ENCODE measurements at places on chromosomes 3 and 15.

DNA sequence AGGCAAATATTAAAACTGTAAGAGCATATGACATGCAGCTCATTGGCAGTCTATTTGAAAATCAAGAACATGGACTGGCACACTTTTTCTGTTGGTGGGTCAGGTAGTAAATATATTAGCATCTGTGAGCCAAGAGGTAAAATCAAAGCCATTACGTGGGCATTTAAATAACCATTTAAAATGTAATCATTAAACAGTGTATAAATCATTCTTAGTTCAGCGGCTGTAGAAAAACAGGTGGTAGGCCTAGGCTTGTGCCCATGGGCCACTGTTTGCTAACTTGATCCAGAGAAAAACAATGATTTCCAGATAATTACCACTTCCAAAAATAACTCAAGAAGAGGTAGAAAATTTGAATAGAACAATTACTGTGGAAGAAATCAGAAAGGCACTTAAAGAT lies 105.1 kb downstream of the CHST2 start:
- DNase-seq, result no peak

DNA sequence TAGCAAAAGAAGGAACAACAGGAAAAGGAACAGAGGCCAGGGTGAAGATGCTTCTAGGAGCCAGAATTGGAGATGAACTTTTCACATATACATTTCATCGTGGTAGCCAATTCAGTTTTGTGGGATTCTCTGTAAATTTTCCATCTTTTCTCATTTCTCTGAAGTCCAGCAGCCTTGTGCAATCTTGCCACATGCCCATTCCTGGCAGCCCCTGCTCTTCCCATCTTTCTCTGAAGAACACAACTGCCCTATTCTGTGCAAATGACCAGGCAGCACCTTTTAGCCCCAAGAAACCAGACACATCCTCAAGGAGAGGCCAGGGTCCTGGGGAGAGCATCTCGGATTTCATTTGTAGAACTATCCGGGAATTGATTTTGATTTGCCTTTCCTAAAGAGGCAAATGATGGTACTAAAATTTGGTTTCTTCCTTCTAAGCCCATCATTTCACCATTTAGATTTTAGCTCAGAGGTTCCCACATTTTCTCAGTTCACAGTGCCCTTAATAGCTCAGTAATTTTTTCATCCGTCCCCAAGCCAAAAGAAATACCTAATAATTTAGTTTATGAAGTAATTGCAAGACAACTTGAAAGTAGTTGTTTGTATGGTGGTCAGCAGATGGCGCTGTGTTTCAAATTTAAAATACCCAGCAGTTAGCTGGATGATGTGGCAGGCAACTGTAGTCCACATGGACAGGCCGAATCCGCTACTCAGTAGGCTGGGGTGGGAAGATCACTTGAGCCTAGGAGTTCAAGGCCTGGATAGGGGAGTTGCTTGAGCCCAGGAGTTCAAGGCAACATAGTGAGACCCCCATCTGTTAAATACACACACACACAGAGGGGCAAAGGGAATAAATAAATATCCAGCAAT lies 61.3 kb upstream of the ACKR4 start:
- peak; percentile 81 for DNase-seq

GRCh38 chr15:67024998-67025368 lies 40.4 kb upstream of the SMAD3 start:
- no peak for DNase-seq

- DNase-seq, result no peak
Measured at GRCh38 chr15:85986116-85986515, 93.6 kb upstream of the AGBL1 start.

DNA sequence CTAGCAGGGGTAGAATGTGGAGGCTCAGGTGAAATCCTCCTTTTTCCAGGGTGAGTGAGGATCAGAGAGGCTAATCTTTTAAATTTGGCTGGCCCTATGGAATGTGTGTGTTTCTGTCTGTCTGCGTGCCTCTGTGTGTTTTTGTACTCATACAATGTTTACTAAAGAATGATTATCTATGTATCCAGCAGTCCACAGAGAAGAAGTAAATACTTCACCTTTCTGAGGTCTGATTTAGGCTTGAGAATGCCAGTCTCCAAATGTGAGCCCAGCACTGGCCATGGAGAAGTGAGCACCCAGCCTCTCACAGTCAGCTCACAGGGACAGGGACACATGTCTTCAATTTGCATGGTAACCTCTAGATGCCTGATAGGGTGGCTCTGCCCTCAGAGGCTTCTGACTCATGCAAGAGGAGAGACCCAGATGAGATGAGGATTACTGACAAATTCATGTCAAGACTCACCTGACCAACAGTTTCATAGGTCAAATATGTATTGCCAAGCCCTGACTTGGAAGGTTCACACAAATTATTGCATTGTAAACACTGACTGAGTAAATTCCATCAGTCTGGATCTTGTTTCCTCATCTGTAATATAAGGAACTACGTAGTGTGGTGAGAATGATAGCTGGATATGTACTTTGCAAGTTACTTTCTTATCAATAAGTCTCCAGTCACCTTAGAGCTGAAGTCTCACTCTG lies 31.0 kb downstream of the ENTPD3 start:
- DNase-seq, result no peak

DNA sequence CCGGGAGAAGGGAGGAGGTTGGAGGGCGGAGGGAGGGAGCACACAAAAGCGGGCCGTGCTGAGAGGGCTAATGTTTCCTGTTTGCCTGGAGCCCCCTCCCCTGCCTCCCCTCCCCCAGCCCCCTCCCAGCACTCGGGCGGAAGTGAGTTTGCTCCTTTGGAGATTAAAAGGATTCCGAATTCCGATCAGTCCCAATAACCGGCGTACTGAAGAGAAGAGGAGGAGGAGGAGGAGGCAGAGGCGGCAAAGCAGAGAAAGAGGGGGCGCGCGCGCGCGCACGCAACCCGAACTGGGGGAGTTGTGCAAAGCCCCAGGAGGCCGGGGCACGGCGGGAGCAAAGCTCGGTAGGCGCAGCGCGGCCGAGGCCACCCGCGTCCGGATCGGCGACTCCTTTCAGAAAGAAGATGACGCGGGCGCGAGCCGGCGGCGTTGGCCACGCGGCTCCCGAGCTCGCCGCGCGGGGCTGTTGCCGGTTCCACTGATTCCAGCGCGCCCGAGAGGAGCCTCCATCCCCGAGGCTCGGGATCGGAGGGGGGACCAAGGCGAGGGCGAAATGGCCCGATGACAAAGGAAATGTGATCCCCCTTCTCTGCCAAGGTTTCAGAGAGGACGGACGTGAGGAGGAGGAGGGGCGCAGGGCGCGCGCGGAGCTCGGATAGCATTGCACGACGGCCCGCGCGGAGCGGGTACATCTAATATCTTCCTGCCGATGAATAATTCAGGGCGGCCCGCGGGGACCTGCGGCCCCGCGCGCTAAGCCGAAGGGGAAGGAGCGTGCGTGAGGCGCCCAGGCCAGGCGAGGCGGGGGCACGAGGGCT lies 1.1 kb upstream of the TRIM71 start:
- no peak for DNase-seq

- no peak for DNase-seq
Measured at GRCh38 chr3:195186041-195186709, 84.8 kb downstream of the XXYLT1 start.

DNA sequence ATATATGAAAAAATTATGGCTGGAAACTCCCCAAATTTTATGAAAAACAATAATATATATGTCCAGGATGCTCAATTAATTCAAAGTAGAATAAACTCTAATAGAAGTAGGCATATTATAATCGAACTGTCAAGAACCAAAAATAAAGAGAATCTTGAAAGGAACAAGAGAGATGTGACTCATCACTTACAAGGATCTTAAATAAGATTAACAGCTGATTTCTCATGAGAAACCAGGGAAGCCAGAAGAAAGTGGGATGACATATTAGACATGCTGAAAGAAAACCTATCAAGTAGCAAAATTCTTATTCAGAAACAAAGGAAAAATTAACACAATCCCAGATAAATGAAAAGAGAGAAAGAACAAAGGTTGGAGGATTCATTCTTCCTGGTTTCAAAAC lies 66.8 kb downstream of the FAIM start:
- DNase-seq, result no peak

DNA sequence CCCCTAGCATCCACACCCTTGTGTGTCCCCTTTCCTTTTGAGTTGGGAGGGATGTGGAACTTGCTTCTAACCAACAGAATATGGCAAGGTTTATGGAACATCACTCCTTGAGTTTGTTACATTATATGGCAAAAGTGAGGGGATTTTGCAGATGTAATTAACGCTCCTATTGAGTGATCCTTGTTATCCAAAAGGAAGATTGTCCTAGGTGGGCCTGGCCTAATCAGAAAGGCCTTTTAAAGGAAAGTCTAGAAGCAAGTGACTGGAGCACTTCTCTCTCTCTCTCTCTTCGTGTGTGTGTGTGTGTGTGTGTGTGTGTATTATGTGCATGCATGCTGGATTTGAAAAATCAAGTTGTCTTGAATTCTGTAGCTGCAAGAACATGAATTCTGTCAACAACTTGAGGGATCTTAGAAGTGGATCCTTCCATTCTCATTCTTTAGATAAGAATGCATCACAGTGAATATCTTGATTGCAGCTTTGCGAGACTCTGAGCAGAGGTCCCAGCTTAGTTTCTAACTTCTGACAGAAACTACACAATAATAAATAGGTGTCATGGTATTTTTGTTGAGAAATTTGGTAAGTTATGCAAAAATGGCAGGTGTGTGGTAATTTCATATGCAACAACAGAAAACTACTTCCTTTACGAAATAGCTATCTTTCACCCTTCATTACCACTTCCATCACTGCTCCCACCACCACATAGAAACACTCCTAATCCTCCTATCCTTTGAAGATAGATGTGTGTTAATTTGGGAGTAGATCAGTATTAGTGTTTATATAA lies 360.9 kb upstream of the CBLB start:
- DNase-seq, result no peak

Data from AG09319 (cell line).